Neural crest cell (in vitro differentiated cells): ENCODE measurements at places on chromosomes 6 and 20.

- H3K36me3 ChIP-seq: no peaks in the 10 kb centered on the region
- H3K4me1 ChIP-seq: no peaks in the 10 kb centered on the region
- H3K27me3 ChIP-seq: peaks cover 19% of the 10 kb centered on the region
- no peak overlapping the region for H3K27ac ChIP-seq
- H3K4me3 ChIP-seq: no peak overlapping the region
These were observed 27.4 kb downstream of the TGM6 start for GRCh38 chr20:2408111-2408510.

- no peak overlapping the region for H3K4me3 ChIP-seq
- no peaks in the 10 kb centered on the region for H3K27me3 ChIP-seq
- no peak overlapping the region for H3K27ac ChIP-seq
- DNase-seq: no peak
These were observed 97.7 kb upstream of the KCNQ5 start for GRCh38 chr6:72524011-72524645.

DNA sequence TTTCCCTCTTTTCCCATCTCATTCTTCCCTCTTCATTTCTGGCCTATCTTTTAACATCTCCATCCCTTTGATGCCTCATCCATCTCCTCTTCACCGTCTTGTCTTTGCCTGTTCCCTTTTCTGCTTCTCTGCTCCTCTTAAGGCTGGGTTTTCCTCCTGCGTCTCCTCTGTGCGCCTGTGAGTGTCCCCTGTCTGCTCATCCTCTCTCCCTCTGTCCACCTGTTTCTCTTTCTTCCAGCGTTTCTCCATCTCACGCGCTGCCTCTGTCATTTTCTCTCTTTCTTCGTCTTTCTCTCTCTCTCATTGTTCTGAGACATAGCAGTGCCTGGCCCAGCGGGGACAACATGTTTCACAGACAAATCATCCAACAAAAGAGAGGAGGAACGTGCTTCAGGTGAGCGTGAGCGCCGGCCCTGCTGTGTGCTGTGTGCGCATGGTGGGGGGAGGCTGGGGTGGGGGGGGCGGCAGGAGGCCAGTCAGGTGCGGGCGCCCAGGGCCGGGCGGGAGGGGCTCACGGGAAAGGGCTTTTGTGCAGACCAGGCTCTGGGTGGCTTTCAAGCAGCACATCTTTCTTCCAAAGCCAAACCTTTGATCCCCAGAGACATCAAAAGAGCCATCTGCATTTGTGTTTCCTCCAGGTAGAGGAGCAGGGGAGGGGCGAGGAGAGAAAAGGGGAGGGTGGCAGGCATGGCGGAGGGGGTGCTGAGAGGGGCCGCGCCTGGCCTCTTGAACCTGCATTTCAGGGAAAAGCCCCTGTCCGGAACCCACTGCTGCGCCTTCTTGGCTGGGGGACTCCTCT lies 121.3 kb downstream of the VEGFA start:
- H3K27me3 ChIP-seq: peaks cover 15% of the 10 kb centered on the region
- no peak overlapping the region for H3K4me3 ChIP-seq
- peaks cover 6% of the 10 kb centered on the region for H3K4me1 ChIP-seq
- H3K36me3 ChIP-seq: no peaks in the 10 kb centered on the region

GRCh38 chr20:24164360-24164759 lies 175.8 kb upstream of the GGTLC1 start:
- H3K27me3 ChIP-seq: no peaks in the 10 kb centered on the region
- H3K4me1 ChIP-seq: peaks cover 4% of the 10 kb centered on the region
- no peak overlapping the region for H3K4me3 ChIP-seq
- no peak overlapping the region for H3K27ac ChIP-seq
- peak; percentile 34 for DNase-seq

DNA sequence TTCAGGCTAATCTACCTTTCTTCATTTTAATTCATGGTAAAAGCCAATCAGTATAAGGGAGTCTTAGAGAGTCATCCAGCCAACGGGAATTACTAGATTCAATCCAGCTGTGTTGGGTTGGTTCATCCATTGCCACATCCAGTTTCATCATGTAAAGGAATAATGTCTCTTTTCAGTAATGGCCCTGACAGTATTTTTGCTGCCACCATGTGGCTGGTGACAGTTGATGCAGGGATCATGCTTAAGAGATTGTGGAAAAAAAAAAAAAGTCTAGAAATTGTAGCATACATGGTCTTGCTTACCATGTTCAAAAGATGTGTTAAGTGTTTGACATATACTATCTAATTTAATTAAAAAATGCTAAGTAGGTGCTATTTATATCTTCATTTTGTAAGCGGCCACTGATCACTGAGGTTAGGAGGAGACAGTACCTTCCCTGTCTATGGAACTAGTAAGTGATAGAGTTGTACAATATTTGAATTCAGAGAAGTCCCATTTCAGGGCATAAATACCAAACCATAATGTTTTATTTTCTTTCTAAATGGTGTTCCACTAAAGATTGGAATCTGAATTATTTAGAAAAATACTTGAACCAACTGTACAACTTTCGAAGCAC lies 135.9 kb downstream of the KHDRBS2 start:
- H3K4me1 ChIP-seq: no peaks in the 10 kb centered on the region
- no peaks in the 10 kb centered on the region for H3K27me3 ChIP-seq
- H3K4me3 ChIP-seq: no peak overlapping the region
- DNase-seq: peak; percentile 12
- H3K36me3 ChIP-seq: no peaks in the 10 kb centered on the region

DNA sequence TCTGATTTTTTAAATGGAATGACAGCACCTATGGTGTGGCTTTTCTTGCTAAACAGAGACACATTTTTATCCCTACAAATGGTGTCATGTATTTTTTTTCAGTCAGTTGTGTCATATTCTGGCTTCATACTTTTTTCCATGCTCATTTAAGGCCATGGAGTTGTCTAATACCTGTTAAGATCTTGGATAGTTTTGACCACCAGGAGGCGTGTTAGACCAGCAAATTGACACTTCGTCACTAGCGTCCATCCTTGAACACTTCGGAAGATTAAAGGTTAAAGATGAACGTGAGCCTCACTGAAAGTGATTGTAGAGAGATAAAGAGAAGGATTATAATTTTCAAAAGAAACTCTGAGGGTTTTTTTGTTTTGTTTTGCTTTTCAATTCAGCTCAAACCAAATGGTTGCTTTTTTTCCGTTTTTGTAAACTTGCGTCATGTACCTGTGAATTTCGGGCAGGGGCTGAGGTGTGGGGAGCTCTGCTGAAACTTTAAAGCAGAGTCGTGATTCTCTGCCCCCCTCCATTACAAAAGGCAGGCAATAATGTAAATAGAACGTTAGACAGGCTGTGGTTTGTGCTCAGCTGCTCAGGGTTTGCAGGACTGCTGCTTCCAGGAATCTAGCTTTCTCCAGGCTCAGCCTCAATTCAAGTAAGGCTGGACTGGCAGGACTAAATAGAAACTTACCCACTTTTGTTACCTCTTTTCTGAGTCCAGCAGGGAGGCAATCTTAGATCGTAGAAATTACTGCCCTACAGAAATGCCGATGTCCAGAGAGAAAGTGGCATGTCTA lies 245.1 kb downstream of the FOXA2 start:
- peak; percentile 67 for DNase-seq
- H3K27ac ChIP-seq: no peak overlapping the region
- no peak overlapping the region for H3K4me3 ChIP-seq
- H3K27me3 ChIP-seq: peaks cover 81% of the 10 kb centered on the region
- no peaks in the 10 kb centered on the region for H3K4me1 ChIP-seq
